Fibroblast of lung (primary cell): ENCODE measurements at places on chromosomes 3 and 15.

DNA sequence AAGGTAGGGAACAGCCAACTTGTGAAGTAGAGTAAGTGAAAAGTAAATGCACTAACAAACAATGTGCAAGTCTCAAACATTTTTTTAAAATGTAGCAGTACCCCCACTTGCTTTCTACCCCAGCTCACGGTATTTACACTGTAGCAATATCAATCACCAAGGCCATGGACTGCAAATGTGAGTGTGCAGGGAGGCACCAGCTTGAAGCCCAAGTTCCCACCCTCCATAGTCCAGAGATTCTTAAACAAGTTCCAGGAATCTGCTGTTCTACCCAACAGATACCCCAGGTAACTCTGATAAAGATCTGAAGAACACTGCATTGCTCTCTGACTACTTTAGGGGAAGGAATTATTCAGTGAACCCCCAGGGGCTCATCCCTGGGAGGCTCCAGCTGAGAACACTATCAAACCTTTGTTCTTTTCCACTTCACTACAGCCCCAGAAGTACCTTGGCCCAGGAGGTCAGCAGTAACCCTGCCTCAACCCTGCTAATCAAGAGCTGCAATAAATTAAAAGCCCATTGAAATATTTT is 86.1 kb downstream of the FOXP1 start:
- no peak for DNase-seq

DNA sequence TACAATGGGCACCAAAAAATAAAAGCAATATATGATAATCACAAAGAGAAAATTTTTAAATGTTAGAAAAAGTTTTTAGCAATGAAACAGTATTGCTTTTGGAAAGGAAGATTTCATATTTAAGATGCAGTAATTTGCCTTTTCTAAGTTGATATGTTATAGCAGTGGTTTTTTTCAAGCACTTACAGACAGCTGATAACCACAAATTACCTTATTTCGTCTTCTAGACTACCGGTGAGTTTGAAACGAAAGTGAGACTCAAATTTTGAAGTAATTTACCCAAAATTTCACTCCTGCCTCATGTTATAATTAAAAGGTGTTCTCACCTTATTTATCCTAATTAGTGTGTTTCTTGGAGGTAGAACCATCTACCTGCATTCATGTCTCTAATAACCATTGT is 207.8 kb downstream of the MCTP2 start:
- no peak for DNase-seq

GRCh38 chr3:27319847-27320526 is 49.2 kb downstream of the NEK10 start:
- no peak for DNase-seq

GRCh38 chr15:101162701-101163483 is 89.0 kb downstream of the CHSY1 start:
- no peak for DNase-seq

GRCh38 chr3:81788610-81789009 is 27.2 kb upstream of the GBE1 start:
- DNase-seq: no peak

- no peak for DNase-seq
Measured at GRCh38 chr3:8891774-8892173, 71.5 kb downstream of the RAD18 start.

DNA sequence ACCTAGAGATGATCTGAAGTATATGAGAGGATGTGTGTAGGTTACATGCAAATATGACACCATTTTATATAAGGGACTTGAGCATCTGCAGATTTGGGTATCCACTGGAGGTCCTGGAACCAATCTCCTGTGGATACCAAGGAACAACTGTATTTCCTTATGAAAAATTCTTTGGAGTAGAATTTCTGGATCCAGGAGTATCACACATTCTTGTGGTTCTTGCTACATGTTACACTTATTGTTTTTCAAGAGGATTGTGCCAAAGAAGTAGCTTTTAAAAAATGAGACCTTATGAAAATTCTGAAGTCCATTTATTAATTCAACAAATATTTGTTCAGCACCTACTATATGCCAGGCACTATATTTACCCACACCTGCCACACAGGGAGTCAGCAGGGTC is 15.7 kb upstream of the TBC1D23 start:
- DNase-seq: no peak

- peak; percentile 81 for DNase-seq
Measured at GRCh38 chr3:120177151-120177550, 82.9 kb upstream of the GSK3B start.

DNA sequence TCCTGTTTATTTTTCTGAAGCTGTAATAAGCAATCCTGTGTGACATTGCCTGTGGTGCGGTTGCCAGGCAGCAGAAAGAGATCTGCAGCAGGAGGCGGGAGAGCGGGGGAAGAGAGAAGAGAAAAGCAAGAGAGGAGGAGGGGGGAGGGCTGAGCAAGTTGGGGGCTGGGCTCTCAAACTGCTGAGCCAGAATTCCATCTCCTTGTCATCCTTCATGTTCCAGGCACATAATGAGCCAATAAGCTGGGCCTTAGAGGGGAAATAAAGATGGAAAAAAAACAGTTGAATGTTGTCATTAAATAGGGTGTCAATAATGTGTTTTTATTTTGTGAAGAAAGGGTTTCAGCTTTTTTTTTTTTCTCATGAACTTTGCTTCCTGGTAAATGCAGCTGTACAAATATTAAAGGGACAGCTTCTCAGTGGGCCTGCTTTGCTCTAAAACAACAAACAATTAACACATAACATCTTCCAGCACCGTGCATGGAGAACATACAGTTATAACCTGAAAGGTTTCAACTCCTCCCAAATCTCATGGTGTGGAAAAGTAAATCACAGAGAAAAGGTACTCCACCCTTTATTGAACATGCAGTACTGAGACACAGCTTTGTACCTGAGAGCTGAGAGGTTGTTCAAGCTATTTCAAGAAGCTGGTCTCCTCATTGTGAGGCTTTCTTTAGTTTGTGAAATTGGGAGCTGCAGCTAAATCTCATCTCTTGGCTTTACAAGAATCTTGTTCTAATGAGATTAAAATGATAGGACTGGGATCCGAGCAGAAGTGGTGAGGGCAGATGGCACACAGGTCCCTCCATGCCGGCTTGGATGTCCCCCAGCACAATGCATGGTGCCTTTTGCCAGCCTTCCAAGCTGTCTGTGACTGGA is 451.1 kb upstream of the KCNMB2 start:
- peak; percentile 94 for DNase-seq

- peak; percentile 79 for DNase-seq
Measured at GRCh38 chr3:152291649-152292066, 22.9 kb downstream of the MBNL1 start.

GRCh38 chr15:41512940-41513505 is 604 bp downstream of the LTK start:
- no peak for DNase-seq

- peak; percentile 49 for DNase-seq
Measured at GRCh38 chr3:150237490-150237889, 170.6 kb upstream of the TSC22D2 start.
